ENCODE measurements at places on chromosomes 2 and 18.
A peak's percentile ranks its signal among the peaks of the same experiment; 100 is the strongest.

DNA sequence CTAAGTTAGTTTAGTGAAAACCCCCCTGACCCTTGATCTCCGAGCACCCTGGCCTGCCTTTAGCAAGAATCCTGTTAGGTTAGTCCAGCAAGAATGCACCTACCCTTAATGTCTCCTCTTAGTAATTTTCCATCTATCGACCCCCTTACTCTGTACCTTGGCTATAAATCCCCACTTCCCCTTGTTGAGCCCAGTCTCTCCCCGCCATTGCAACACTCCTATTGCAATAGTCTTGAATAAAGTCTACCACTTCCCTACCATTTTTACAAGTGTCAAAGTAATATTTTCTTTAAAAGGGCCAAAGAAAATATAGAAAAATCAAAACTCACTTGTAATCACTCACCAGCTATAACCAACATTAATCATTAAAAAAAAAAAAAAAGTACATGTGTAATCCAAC lies 4.2 kb upstream of the ZBTB7C start:
- DNase-seq: no peak

DNA sequence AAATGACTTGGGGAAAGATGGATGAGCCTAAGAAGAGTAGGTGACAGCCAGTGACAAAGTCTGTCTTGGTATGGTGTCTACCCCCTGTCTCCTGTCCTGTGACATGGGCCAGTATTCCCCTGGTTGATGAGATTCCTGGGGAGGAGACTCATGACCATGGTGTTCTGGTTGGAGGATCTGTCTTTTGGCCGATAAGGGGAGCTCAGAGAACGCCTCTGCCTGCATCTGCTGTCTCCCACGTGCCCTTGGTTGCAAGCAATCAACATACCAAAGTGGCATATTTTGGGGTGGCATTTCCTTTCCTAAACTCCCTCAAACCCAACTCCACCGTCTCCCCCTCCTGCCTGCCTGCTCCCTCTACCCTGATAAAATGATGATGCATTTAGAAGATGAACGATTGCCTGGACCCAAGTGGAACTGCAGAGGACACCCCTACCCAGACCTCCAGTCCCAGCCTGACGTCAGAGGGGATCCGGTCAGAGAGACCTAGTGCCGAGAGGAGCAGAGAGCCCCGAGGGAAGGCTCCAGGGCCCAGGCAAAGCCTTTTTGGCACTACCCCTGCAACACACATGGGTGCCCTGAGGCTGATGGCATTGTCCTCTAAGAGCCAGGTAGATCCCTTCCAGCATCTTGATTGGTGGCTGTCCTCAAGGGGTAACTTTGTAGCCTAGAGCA lies 124.2 kb upstream of the MSH6 start:
- no peak for DNase-seq

GRCh38 chr2:18799397-18799796 lies 210.0 kb upstream of the NT5C1B start:
- no peak for DNase-seq

DNA sequence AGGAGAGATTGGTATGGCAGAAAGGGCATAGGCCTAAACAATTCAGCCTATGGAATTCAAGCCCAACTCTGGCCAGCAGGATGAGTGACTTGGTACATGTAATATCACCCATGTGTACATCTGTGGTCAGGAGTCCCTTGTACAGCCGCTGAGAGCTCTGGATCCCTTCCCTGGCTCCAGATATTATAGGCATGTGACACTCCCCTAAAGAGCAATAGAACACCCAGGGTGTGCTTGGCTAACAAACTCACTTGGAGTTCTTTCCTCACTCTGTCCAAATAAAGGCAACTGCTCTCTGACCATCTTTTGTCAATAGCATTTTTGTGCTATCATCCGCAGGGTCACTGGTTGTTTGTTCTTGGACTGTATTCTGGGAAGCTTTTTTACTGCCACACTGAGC lies 197.4 kb upstream of the NCKAP5 start:
- no peak for DNase-seq

GRCh38 chr2:158130832-158131473 lies 29.3 kb downstream of the UPP2 start:
- no peak for DNase-seq

GRCh38 chr2:37653805-37654378 lies 17.6 kb downstream of the CDC42EP3 start:
- peak; percentile 36 for DNase-seq

- no peak for DNase-seq
These were observed 290.6 kb downstream of the ZEB2 start for GRCh38 chr2:144229296-144229695.

DNA sequence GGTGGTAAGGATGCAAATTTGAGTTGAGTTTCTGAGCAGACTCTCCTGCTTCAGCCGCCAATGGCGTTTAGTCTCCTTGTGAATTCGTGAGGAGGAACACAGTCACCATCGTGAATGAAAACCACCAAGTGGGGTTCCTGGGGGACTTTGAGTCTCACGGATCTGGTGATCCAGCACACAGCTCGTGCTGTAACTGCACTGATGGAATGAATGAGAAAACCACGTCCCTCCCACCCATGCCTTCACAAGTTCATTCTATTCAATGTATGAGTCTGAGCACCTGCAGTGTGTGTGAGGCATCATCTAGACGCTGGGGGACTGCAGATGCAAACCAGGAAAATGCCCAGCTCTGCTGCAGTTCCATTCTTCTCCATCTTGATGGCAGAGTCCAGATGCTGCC lies 127.9 kb downstream of the PIEZO2 start:
- DNase-seq: no peak

GRCh38 chr2:46062637-46063412 lies 234.4 kb upstream of the EPAS1 start:
- DNase-seq: peak; percentile 18

DNA sequence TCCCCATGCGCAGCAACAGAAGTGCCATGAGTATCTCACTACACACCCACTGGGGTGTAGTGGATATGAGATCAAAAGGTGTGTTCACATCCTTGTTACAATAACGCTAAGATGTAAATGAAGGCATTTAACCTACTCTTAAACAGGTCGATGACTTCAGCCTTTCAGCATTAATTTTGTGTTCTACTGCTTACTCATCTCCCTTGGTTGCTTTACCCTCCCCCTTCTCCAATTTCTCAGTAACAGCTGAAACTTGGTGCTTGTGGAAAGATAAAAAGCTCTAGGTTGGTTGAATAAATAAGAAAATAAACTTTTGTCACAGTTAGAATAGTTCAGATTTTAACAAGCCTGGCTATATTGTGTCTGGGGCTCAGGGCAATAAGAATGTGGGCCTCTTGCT lies 147.5 kb upstream of the SESTD1 start:
- DNase-seq: no peak

DNA sequence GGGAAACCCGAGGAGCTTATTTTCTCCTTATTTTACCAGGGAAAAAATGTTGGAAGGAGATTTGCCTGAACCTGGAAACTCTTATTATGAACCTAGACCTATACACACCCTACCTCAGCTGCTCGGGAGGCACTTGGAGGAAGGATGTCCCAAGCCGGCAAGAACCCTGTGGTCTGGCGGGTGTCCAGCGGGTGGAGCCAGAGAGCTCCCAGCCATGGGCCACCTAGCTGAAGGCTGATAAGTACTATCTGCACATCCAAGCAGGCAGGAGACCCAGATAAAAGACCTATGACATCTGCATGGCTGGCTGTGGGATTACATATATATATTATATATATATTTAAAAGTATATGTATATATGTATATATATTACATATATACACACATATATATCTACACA lies 1.1 kb upstream of the SLC14A1 start:
- DNase-seq: peak; percentile 32

GRCh38 chr2:29351916-29352591 lies 236.8 kb downstream of the CLIP4 start:
- DNase-seq: no peak

GRCh38 chr2:235845245-235845644 lies 322.9 kb downstream of the GBX2 start:
- DNase-seq: no peak

GRCh38 chr18:44733069-44733753 lies 52.5 kb downstream of the SETBP1 start:
- no peak for DNase-seq

DNA sequence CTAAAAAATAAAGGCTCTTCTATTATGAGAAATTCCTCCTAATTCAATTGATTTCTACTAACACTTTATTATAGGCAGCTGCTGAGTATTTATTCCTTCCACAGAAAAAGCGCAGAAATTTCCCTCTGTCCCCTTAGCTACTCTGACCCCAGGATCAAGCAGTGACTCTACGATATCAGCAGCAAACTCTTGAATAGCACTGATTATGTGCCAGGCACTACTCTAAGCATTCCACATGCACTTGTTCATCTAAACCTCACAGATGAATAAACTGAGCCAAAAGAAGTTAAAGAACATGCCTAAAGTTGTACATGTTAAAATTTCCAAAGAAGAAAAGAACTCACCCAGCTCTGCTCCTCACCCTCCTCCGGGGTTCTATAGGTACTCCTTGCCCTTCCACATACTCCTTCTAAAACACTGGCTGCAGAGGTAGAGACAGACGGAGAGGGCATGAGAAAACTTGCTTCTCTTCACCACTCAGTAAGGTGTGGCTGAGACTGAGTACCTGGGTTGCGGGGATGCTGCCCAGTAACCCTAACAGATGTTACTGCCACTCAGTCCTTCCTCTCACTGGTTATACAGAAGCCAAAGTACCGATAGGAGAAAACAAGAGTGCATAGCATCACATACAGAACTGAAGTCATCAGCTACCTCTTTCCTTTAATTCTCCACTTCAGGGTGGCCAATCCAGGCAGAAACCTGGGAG lies 9.9 kb downstream of the C1D start:
- DNase-seq: no peak

GRCh38 chr2:174009488-174010223 lies 44.5 kb upstream of the SP3 start:
- no peak for DNase-seq

- no peak for DNase-seq
These were observed 43.6 kb downstream of the KIAA2012 start for GRCh38 chr2:202116691-202117090.

GRCh38 chr2:10454505-10454904 lies 6.4 kb upstream of the ODC1 start:
- DNase-seq: no peak

Measured in T-helper 17 cell (primary cell).